ENCODE measurements at places on chromosomes 11 and 22. TPM values are rescaled to one million over a fixed set of nuclear protein-coding genes. Genes with fewer than 3 reads are reported as not detected.

DNA sequence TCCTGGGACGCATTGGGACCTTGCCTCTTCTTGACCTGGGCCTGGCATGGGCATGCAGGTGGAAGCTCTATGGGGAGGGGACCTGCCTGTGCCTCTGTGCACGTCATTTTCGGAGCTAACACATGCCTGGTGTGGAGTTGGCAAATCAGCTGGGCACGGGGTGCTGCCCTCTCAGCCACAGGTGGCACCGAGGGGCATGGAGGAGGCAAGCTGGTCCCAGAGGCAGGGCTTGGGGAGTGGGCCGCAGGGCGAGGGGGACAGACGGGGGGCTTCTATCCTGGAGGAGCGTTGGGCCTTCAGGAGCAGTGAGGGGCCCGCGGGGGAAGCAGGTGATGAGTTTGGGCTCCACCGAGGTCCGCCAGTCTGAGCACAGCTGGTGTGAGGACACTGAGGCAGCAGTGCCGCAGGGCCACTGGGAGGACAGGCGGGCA is 362.0 kb downstream of the TBC1D22A start:
- DNase-seq: no peak

ZNF70 gene
- total RNA-seq: 4.3 TPM

RIMBP3B gene
- 0.10 TPM for total RNA-seq

- no peak for DNase-seq
Observed at GRCh38 chr11:128473636-128474035, 113.7 kb downstream of the ETS1 start.

FAT3 gene
- total RNA-seq: 17.2 TPM

DNA sequence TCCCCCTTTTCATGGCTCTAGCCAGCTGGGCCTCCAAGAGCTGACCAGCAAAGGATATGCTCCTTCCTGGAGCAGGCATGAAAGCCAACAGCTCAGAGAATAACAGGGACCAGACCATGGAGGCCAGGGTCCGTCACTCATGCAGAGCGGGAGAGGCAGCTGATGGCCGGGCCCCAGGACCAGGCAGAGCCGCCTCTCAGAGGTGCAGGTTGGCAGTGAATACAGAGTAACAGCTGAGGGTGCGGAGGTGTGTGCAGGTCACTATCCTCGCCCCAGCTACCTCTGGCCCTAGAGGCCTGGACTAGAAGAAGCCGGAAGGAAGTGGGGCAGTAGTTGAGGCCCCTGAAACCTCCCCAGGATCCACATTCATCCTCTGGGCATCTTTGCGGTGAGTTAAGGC is 1377.3 kb downstream of the TBC1D22A start:
- DNase-seq: no peak

DNA sequence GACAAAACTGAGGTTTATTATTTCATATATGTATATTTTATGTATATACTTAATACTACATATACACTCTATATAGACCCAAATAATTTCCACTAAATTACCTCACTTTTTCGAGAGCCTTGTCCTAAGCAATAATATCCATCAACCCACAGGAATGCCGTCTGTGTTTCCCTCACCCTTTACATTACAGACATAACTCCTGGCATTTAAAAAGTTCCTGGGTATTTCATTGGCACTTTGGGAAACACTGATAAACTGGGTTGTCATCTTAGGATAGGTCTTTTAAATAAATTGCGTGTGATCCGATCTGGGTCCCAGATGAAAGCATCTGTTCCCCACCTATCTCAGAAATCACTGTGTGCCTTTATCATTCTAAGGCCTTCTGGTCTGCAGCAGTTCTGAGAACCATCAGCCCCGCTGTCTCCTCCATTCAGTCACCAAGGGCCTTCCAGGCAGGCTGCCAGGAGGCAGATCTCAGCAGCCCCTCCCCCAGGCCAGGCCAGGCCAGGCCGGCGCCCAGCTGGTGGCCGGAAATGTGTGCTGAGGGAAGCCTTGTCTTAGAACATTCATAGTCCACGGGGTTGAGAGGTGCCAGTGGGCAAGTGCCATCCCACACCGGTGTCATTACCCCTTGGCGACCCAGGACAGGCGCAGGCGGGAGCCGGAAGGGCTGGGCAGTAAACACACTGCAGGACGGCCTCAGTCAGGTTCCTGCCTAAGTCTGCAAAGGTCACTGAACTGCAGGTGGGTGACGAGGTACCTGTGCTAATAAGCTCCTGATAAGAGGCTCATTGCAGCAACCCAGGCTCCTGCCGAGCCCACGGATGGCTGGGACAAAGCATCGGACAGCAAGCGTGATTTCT is 3.3 kb downstream of the FGF19 start:
- DNase-seq: peak; percentile 48

- DNase-seq: no peak
Observed at GRCh38 chr22:44116755-44117684, 63.7 kb upstream of the PARVG start.

DNA sequence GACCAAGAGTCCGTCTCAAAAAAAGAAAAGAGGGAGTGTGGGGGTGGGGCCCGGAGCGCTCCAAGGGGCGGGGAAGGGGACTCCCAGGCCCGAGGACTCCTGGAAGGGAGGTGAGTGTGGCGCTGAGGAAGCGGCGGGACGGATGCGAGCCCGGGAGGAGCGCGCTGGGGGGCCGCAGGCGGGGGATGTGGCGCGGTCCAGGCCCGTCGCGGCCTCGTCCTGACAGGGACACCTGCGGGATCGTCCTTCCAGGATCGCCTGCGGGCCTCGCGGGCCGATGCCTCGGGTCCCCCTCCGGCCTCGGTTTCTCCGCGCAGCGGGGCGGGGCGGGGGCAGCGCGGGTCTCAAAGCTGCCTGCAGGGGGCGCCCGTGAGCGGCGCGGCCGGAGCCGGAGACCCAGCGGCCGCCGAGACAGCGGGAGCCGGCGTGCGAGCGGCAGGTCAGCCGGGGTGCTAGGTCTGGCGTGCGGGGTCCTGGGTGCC is 3.8 kb upstream of the ADORA2A start:
- DNase-seq: no peak

NLRP14 gene
- total RNA-seq: 0.20 TPM

DNA sequence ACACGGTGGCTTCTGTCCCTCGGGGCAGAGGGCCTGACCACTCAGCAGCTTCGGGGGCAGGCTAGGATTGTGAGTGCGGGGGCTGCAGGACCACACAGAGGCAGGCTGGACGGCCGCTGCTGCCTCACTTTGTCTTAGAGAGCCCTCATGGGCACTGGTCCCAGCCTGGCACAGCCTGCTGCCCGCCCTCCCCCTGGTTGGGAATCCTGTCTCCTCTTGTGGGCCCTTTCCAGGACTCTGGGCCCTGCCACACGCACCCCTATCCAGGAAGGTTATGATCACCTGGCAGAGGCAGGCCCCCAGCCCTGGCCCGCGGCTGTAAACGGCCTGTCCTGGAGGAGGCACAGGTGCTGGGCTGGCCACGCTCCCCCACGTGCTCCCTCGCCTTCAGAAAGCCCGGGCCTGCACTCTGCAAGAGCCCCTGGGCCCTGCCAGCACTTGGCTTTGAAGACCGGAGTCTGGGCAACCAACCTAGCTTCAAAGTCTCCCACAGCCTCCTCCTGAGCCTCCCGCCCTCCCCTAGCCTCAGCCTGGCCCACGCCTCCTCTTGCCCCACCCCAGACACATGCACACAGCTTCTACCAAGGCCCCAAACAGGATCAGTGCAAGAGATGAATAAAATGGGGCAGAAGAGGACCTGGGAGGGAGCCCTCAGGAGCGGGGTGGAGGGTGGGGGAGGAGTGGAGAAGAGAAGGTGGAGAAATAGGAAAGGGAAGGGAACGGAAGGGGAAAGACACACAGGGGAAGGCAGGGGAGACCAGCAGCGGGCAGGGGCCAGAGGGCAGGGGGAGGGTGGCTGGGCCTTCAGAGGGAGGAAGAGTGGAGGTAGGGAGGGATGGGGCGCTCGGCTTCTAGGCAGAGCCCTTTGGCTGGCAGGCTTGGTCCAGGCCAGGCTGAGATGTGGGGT is 31.0 kb downstream of the SYT7 start:
- no peak for DNase-seq

DNA sequence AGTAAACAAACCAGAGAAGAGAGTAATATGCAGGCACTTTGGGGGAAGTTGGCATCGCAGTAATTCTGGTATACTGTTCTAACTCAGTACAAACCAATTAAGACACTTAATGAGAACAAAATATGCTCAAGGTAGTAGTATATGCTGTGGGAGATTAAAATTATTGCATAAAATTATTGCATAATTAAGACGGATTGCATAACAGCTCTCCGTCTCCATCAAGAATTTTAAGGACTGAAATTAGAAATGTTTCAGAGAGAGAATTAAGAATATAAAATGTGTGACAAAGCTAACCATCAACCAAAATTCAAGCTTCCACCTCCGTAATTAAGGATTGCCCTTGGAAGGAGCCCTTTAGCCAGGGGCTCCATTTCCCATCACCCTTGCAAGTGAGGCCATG is 428.5 kb downstream of the ETS1 start:
- DNase-seq: no peak

- no peak for DNase-seq
Observed at GRCh38 chr11:73939096-73939495, 11.7 kb upstream of the DNAJB13 start.

DNA sequence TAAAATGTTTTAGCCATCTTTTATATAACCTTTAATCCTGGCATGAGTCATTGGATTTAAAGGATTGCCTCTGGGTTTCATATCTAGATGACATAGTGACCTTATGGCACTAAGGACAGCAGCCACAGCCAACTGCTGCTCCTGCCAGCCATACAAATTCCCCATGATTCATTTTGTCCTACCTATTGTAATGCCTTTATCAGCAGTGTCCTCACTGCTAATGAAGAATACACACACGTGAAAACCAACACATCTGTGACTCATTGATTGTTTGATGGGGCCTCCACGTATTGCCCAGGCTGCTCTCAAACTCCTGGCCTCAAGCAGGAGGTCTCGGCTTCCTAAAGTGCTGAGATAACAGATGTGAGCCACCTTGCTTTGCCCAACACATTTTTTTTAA is 1.8 kb downstream of the LDHAL6A start:
- DNase-seq: no peak

GRCh38 chr11:96013461-96014213 is 89.7 kb upstream of the MTMR2 start:
- DNase-seq: no peak

WT1 gene
- not detected for total RNA-seq

- DNase-seq: no peak
Observed at GRCh38 chr11:71204294-71204693, 48.1 kb downstream of the SHANK2 start.

- DNase-seq: no peak
Observed at GRCh38 chr11:37411289-37411688, 813.3 kb upstream of the RAG2 start.

- no peak for DNase-seq
Observed at GRCh38 chr11:82634091-82634490, 99.6 kb downstream of the FAM181B start.

MMP8 gene
- total RNA-seq: 8.4 TPM

DNA sequence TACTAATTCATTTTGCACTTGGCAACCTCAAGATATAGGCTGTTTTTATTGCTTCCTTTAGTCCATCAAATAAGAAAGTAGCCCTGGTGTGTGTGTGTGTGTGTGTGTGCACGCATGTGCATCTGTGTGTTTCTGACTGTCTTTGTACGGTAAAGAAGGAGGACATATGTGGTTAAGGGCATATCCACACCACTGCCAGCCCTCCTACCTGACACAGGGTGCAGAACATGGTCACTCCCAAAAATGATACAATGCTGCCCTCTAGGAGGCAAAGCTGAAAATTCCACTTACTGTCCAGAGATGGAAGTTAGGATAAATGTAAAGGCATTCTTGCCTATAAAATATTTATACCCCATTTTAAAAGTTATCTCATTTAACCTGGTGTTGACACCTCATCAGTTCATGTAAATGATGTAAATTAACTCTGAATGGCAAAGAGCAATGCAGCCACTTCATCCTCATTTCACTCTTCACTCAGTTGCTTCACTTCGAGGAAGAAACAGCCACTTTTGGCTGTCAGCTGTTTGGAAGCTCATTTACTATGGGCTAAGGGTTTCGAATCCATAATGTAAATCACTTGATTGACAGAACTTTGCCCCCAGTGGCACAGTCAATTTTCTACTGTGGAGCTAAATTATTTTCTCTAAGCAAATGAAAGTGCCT is 83.1 kb upstream of the MTNR1B start:
- peak; percentile 16 for DNase-seq

DNA sequence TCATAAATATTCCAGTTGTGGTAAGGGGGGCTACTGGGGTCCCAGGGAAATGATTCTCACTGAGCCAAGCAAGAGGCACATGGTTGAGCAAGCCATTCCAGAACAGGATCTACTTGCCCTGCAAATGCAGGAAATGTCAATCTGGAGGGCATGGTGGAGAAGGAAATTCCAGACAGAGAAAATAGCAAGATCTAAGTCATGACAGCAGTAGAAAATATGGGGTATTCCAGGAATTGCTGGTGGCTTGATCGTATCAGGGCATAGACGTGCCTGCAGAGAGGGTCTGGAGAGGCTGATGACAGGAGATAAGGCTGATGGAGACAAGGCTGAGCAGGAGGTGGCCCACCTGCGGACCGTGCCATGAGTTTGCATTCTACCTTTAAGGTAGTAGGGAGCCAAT is 566.3 kb upstream of the CADM1 start:
- DNase-seq: no peak

SLC7A4 gene
- 0.69 TPM for total RNA-seq

DNA sequence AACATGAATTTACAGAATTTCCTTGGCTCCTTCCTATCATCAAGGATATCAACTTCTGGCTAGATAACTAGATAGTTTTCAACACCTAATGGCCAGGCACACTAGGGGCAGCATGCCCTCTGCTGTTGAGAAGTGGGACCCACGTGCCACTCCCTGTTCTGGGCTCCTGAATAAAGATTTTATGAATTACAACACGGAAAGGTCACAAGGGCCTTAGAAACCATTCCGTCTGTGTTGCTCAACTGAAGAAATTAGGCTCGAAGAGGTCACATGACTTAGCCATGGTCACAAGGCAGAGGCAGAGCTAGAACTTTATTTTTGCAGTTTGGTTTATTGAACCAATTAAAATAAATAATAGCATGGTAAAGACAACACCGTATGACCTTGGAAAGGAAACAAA is 36.0 kb downstream of the PRCP start:
- DNase-seq: no peak

GGT5 gene
- total RNA-seq: 2.6 TPM

DNA sequence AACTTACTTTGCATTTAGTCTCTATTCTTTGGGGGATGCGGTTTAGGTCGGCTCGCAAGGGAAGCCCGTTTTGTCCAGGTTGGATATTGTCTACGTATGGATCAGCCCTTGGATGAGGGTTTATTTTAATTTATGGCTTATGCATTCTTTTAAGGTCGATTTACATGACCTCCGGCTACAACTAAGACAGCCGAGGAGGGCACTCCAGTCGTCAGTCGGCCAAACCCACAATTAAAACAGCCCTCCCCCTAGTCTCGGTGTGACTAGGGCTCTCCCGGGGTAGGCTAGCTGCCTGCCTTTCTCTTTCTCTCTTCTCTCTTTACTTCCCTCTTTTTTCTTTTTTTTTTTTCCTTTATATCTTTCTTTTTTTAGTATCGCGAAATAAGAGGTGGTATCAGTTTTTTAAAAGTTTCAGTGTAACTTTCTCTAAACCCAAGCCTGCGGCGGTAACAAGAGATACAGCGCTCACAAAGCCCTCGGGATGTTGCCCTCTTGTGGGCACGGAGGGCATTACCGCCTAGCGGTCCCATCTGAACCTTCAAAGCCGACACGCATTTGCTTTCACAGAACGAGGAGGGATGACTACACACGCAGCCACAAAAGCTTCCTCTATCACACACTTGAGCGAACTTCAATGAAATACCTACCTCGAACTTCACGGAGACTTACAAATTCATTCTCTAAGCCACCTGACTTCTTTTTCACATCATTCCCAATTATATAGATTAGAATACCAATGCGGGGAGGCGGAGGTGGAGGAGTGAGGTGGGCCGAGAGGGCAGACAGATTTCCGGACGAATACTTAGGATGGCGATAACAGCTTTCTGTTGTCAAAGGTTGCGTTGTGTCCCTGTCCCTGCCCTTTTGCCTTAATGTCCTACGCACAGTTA is 132.3 kb upstream of the C11orf58 start:
- DNase-seq: peak; percentile 89

TMPRSS5 gene
- total RNA-seq: 3.5 TPM

C11orf21 gene
- 2.0 TPM for total RNA-seq
